Hematopoietic multipotent progenitor cell treated with erythropoietin and hydrocortisone succinate and interleukin-3 and kit ligand, for 15 days (in vitro differentiated cells): ENCODE measurements at places on chromosomes 2 and 18.

DNA sequence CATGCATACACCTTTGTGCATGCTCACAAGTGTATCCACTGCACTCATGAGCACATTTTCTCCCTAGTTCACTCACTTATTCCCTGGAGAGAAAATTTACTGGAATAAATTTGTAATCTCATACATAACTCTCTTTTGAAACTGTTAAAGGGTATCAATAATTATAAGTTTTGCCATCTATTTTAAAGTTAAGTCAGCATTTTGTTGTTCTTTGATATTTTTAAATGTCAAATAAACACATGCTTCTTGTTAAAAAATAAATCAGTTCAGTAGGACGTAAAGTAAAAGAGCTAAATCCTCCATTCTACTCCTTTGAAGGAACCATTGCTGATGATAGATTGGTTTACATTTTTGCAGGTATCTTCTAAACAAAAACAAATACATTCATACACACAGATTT is 522.1 kb downstream of the NR4A2 start:
- DNase-seq = no peak

- DNase-seq = no peak
Observed at GRCh38 chr2:212249451-212249850, 289.2 kb downstream of the ERBB4 start.

GRCh38 chr2:109342256-109342850 is 213.3 kb downstream of the SH3RF3 start:
- no peak for DNase-seq

DNA sequence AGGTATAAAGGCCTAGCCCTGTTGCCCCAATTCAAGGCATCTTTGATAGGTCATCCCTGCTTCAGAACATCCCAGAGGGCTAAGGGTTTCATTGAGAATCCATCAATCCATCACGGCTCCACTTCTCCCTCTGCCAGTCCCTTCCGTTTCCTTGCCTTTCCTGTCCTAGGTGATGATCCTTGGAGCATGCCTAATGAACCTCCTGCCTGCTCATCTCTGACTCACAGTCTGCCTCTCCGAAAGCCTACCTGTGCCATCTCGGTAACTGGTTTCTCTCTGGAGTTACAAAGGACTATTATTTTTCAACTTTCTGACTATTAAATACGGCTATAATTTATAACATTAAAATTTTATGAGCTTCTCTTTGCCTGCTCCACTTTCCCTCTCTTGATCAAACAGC is 36.7 kb upstream of the OSBPL6 start:
- DNase-seq = no peak

GRCh38 chr2:3793249-3793648 is 89.9 kb downstream of the DCDC2C start:
- no peak for DNase-seq

DNA sequence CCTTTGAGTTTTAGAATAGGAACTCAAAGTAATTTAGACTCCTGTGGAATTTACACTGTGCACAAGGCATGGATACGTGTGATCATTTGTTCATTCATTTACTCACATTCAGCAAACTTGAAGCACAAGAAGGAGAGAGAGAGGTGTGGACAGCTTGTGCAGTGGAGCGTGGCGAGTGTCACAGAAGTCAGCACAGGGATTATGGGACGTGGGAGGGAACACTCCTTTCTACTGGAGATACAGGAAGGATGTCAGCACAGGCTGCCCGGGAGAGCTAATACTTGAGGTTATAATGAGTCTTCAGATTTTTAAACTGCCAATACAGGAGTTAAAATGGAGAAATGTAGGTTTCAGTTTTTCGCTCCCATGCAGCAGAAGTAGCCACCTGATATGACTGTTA is 7.0 kb downstream of the FAM228A start:
- DNase-seq = no peak

GRCh38 chr2:17104454-17104853 is 413.8 kb downstream of the RAD51AP2 start:
- DNase-seq = no peak

DNA sequence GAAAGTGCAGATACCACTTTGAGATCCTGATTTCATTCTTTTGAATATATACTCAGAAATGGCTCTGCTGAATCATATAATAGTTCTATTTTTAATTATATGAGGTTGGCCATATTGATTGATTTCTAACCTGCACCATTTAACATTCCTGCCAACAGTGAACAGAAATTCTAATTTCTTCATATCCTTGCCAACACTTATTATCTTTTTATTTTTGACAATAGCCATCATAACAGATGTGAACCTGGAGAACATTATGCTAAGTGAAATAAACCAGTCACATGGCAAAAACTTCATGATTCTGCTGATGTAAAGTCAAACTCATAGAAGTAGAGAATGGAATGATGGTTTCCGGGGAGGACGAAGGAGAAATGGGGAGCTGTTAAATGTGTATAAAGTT is 344.5 kb upstream of the CYRIA start:
- no peak for DNase-seq

DNA sequence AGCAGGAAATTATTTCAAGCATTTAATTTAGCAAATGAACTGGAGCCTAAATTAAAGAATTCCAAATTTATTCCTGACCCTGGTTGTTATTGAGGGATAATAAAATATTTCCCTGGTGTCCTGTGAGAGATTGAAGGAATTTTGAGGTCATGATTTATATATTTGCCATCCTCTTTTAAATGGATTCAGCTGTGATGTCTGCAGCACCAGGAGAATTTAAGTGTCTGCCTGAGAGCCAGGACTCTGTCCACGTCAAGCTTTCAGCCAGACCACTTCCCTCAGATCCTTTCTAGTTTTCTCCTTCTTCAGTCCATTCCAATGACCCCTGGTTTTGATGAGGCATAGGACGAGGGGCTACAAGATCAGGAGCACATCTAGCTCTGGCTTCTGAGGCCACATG is 59.9 kb downstream of the INO80C start:
- no peak for DNase-seq

- DNase-seq = no peak
Observed at GRCh38 chr2:240041363-240041762, 11.1 kb upstream of the OR6B2 start.

- no peak for DNase-seq
Observed at GRCh38 chr2:63163161-63163820, 112.7 kb downstream of the OTX1 start.
